ENCODE measurements at places on chromosomes 2 and 18.

DNA sequence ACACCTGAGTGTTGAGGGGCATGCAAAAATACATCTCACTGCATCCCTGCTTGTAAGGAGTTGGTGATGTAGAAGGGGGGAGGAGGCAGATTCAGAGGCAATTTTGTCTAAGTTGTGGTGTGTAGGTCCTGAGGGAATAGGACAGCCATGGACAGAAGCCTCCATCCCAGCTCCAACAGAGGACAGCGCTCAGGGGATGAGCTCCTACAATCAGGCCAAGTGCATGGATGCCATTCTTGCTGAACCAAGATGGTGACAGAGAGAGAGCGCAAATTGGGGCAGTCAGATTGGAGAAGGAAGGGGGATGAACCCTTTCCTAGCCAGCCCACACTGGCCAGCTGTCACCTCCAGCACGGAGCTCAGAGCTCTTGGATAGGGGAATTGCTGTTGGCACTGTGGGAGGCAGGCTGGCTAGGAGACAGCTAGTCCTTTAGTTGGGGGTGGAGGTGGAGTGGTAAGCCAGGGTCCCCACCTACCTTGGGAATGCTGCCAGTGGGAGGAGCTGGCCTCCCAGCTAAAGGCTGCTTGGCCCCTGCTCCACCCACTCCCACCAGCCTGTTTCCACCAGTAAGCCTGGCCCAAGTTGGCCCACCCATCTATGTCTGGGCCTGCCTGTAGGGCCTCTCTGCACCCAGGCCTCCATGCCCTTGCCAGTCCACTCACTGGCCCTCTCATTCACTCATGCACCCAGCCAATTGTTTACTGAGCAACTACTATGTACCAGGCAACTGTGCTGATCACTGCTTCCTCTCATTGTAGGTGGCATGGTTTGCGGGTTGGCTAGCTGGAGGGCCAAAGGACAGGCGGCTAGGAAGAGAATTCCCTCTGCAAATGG lies 2.5 kb upstream of the PER2 start:
- no peak for DNase-seq

- DNase-seq = no peak
Measured at GRCh38 chr2:23148342-23148741, 236.6 kb upstream of the KLHL29 start.

- no peak for DNase-seq
Measured at GRCh38 chr18:79493801-79494211, 98.1 kb downstream of the NFATC1 start.

GRCh38 chr2:214481204-214481603 lies 70.3 kb downstream of the VWC2L start:
- DNase-seq = peak; percentile 39

DNA sequence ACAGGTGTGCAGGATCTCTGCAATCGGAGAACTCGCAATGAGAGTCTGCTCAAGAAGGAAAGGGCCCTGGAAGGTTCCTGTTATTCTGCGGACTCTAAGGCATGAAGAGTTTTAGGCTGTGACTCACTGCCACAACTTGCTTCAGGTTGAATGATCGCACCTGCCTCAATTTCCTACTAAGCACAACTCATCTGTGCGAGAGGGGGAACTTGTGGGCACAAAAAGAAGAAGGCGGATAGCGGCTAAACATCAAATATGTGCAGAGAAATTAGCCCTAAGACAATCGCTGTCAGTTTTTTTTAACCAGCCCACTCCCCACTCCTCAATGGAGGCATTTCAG lies 14.0 kb upstream of the CREG2 start:
- no peak for DNase-seq

DNA sequence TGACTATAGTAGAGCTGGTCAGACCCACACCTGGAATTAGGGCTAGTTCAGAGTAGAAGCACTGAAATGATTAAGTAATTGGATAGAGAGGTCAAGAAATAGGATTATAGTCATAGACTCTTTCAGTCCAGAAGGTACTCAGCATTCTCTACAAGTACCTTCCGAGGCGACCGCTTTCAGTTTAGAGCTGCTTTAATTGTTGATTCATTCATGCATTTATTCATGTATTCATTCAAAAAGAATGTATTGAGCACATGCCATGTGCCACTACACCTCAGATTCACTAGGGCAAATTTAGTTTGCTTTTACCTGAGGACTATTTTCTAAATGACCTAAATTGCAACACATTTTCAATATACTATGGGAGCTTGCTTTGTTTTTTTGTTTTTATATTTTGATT lies 48.7 kb downstream of the CRIM1 start:
- DNase-seq = no peak
